ENCODE measurements at places on chromosomes 13 and 19. TPM values are rescaled to one million over a fixed set of nuclear protein-coding genes. Genes with fewer than 3 reads are reported as not detected.
A peak's percentile ranks its signal among the peaks of the same experiment; 100 is the strongest.

The SULT2A1 gene
- total RNA-seq: not detected

GRCh38 chr19:46016426-46017094, 6.3 kb downstream of the PGLYRP1 start:
- DNase-seq: peak; percentile 84

DNA sequence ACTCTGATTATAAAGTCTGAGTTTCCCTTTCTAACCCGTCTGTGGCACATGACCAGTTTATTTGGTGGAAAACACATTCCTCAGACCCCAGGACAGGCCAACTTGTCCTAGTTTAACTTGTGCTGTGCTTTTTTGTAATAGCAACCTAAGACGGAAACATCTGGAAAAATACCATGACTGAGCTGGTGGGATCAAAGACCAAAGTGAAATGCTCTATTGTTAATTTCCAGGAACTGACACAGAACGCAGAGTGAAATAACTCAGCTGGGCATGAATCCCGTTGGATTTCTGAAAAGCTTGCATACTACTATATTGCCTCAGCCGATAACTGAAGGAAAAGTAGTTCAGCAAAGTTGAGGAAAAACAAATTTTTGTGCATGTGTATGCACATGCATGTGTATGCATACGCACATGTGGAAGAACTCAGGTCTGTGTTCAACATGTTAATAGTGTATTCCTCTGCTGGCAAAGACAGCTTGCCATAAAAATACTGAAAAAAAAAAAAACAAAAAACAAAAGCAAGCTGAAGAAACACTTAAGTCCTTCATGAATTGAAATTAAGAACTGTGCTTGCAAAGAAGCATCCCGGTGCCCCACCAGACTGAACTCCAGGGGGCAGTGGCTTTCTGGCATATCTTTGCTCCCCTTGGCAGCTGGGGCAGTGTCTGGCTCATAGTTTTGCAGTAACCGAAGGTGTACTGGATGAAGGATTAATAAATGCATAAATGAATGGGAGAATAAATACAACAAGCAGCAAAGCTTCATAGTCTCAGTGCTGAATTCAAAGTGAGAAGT, 187.8 kb downstream of the LHFPL6 start:
- DNase-seq: peak; percentile 72

The ATP8B3 gene
- 0.45 TPM for total RNA-seq

The PLEKHA4 gene
- 34.2 TPM for total RNA-seq

- no peak for DNase-seq
Observed at GRCh38 chr19:45468159-45468651, 409 bp downstream of the FOSB start.

DNA sequence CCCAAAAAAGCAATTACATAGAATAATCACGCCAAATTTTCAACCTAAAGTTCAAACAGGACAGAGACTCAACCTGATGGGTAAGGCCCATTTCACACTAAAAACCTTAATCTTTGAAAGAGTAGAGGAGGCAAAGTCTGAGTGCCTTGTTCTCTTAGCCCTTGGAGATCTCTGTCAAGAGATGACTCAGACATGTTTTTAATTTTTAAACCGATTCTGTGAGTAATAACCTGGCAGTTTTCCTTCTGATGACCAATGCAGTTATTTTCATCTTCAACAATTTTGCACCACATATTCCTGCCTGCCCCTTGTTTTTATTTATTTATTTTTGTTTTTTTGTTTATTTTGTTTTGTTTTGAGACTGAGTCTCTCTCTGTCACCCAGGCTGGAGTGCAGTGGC, 11.5 kb upstream of the TNFSF9 start:
- no peak for DNase-seq

The PCP2 gene
- 0.55 TPM for total RNA-seq

- peak; percentile 93 for DNase-seq
Observed at GRCh38 chr13:73765651-73766384, 368.4 kb downstream of the KLF12 start.
